ENCODE measurements at places on chromosomes 12 and 14.

DNA sequence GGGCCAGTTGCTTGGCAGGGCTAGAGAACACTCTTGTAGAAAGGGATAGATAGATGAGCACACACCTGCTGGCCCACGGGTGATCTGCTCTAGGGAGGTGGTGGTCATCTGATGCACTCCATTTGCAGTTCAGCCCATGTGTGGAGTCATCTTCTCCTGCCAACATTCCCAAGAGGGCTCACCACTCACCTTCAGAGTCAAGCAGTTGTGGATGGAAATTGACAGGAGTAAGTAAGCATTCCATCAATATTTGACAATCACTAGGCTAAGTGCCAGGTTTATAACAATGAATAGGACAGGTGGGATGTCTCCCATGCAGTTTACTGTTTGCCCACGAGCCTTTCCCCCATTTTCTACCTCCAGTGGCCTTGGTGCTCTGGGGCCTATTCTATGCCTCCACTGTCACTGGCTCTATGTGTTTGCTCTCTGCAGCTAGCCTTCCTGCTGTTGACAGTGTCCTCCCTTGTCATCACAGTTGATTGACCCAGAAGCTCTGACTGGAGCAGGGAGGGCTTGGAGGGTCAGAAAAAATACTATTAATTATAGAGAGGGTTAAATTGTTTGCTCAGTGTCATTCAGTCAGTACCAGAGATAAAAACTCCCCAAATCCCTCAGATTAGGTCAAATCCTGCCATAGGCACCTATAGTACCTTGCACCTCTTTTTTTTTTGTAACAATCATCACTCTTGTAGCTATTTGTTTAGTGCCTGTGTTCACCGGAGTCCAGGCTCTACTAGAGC is 134.6 kb upstream of the PZP start:
- no peak for DNase-seq

GRCh38 chr14:56896922-56897321 is 86.6 kb upstream of the OTX2 start:
- no peak for DNase-seq

DNA sequence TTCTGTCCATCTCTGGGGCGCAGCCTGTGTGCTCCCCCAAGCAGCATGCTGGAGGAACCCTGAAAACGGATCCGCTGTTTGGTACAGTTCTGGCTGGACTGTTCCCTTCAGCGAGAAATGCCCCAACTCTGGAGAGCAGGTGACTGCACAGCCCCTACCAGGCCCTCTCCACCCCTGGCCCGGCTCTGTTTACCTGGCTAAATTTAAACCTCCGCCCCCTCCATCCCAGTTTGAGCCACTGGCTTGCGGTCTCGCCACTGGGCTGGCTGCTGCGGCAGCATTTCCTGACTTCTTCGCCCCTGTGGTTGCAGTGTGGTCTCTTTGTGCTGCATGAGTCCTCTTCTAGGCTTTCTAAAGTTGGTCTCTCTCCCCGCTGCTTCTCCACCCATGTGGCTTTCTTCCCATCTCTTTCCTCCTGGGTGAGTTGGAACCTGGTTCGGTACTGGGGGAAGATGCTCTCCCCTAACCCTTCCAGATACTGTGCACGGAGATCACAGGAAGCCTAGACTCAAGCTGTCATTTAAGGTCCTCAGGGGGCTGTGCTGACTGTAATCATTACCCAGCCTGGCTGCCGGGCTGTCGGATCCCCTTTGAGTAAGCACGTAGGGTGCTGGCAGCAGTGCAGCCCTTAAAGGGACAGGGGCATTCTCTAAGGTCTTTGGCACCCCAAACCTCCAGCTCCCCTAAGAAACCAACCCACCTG is 60.6 kb downstream of the FBXL14 start:
- no peak for DNase-seq

GRCh38 chr12:56954958-56955355 is 2.5 kb downstream of the RDH16 start:
- DNase-seq = no peak

DNA sequence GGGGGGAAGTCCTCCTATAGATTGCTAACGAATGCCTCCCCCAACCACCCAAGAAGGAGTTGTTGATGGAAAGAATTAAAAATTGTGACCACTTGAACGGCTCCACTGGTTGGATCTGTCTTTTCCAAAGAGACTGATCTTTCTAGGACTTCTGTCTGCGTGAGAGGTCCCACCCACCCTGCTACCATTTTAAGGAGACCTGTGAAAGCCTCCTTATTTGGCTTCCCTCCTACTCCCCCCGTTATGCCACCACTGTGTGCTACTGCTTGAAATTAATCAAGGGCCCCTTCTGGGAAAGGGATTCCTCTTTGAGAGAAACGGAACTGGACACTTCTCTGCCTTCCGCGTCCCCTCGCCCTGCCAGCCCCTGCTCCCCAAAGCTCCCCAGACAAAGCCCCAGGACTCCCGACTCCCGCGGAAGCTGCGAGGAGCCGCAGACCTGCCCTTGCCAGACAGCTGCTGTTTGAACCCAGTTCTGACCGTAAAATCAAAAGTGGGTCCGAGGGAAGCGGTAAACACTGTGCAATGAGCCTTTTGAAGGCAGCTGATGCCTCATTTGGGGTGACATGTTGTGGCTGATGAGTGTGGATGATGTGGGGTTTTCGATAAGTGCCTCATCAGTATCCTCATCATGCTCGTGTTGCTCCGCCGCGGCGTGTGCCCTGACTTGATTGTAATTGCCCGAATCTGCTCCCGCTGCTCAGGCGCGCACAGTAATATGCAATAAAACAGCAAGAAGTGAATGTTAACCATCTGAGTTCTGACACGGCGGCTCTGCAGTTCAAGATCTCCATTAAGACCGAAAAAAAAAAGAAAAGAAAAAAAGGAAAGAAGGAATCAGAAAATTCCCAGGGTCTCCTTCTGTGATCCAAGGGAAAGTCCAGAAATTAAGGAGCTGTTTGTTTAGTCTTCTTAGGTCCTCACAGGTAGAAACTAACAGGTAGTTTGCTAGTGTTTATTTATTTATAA is 48.2 kb downstream of the MBIP start:
- DNase-seq = no peak

- no peak for DNase-seq
These were observed 224.3 kb upstream of the DCN start for GRCh38 chr12:91406920-91407341.

DNA sequence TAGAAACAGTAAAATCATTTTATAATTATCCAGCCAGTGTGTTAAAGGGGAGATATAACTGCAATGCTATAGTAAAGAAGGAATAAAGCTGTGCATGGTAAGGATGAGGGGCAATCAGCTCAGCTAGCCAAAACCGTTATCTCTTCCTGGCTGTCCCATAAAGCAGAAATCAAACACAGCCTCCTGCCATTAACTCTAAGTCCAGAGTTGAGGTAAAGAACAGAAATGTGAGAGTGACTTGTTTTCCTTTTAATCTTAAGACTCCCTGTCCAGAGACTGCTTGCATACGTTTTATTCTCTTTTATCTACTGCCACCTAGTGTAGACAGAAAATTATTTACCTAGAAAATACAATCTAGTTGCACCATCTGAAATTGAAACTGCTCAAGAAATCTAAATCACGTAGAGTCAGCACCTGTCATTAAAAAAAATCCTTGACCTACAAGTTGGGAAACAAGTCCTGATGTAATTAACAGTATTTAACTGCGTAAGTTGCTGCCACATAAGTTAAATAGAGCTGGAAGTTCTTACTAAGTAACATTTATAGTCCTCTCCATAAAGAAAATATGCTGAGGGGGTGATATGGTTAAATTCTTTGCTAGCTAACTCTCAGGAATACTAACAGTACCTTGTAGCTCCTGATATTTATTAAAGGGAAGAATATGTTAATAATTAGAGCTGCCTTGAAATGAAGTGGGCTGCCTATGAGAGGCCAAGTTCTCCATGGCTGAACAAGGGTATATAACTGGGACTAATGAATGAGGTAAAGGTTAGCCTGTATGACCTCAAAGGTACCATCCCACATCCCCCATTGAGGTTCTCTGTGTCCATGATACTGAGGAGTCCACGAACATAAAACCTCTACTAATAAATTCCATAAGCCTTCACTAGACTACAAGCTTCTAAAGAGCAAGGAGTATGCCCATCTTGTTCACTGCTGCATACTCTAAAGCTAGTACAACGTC is 62.7 kb downstream of the GALNT4 start:
- DNase-seq = no peak

- DNase-seq = no peak
These were observed 32.2 kb downstream of the FGD6 start for GRCh38 chr12:95185072-95185471.

- no peak for DNase-seq
These were observed 396.8 kb downstream of the AEBP2 start for GRCh38 chr12:19836056-19836455.

DNA sequence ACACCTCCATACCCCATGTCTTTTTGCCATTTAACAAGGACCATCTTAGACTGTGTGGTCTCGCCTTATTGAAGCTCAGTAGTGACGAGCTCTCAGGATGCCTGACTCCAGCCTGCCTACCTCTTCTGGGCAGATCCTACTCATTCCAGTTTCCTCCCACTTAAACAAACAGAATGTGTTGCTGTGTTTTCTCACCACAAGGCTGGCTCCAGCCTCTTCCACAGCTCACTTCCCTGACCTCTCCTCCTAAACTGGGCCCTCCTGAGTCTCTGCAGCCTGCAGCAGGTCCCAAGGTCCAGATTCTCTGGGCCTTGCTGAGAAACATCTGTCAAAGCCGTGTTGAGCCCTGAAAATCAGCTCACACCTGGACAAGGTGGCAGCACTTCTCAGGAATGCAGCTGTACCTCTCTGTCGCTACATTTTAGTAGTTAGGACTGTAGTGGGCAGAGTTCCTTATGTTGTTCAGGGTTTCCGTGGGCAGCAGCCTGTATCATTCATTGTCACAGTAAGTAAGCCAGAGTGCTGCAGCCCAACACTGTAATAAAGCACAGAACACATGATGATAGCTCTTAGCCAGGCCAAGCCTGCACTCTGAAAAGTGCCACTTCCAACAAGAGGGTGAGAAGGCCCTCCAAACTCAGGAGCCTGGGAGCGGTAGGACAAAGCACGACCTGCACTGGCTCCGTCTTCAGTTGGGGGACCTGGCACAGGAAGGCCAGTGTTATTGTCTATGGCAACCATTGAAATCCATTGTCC is 68.5 kb downstream of the NKX2-1 start:
- no peak for DNase-seq

GRCh38 chr14:49892301-49892635 is 614 bp upstream of the ARF6 start:
- no peak for DNase-seq

- no peak for DNase-seq
These were observed 23.5 kb downstream of the YEATS4 start for GRCh38 chr12:69383074-69383473.

GRCh38 chr12:59559696-59560095 is 36.1 kb upstream of the SLC16A7 start:
- DNase-seq = no peak

GRCh38 chr12:67541625-67541991 is 106.9 kb upstream of the DYRK2 start:
- no peak for DNase-seq

DNA sequence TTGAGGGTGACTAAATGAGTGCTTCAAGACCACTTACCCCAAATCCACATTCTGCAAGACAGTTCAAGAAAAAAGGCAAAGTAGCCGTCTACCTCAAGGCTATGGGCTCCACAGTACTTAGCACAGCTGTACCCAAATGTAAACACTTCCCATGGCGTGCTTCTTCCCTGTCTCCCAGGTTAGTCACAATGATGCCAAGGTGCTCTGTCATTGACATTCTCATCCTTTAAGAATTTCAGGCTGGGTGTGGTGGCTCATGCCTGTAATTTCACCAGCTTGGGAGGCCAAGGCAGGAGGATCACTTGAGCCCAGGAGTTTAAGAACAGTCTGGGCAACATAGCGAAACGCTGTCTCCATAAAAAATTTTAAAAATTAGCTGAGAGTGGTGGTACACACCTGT is 51.2 kb upstream of the CERS5 start:
- no peak for DNase-seq

DNA sequence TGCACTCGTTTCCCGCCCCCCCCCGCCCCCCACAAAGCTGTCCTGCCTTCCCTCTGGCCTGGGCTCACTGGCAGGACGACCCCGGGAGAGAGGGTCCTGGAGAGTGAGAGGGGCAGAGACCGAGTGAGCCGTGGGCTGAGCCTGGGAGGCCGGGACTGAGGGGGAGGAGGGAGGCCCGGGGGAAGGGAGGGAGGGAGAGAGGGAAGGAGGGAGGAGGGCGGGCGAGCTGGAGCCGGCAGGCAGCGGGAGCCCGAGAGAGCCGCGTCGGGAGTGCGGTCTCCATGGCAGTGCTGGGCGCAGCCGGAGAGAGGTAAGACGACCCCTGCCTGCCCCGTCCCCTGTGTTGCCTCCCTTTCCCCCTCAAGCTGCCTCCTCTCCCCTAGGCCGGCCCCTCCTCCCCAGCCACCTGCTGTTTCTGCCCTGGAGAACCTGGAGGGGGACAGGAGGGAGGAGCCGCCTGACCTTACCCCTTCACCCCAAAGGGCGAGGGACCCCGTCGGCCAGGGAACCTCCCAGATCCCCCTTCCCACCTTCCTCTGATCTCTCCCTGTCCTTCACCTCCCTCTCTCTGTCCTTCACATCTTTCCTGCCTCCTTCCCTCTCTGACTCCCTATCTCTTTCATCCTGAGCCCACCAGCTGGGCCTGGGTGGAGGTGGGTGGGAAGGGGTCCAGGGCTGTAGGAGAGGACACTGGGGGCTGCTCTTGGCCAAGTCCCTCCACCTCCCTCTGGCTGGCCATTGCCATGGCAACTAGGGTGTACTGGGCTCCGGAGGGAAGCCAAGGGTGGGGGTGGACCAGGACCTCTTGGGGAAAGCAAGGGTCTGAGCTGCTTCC is at the start of gene GPR162:
GPR162 (plus strand) TSS at position 231 of the 835 bp plus-strand sequence. CDS start 2,078 bp downstream, outside the sequence.
- DNase-seq = no peak

- DNase-seq = no peak
These were observed 699.7 kb upstream of the TBX3 start for GRCh38 chr12:115383668-115384067.

DNA sequence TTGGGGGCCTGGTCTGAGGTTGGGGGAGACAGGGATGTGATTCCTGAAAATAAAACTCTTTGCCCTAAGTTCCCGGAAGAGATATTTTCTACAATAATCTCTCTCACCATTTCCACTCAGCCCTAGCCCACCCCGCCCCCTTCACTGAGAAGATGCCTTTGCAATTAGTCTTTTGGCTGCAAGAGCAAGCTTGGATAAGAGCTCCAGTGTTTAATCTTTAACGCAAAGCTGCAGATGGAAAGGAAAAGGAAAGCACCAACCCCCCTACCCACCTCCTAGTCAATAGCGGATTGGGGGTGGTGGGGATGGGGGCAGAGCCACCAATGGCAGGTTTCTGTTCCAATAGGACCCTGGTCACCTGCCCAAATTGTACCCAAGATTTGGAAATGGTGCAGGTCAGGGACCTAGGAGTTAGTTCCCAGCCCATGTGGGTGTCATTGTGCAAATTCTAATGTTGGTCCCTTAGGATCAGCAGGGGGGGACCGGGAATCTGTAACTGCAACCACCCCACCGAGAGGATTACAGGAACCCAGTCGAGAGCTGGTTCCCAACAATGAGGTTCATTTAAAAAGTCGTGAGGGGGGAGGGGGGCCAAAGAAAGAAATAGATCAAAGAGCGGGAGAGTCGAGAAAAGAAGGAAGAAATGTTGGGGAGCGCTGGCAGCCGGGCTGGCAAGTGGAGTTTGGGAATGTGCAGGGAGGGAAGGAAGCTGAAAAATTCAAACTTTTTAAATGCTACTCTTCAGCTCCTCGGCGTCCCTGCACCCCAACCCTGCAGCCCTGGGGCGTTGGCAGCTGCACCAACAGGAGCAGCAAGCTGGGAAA is 1.6 kb downstream of the ZFP36L1 start:
- no peak for DNase-seq

All from activated T-helper 1 cell treated with Interleukin-2 at 50 U/mL for 16 hours (primary cell).